Right lobe of liver (tissue), 6 donors: ENCODE measurements at places on chromosomes 16 and 17. TPM values are rescaled to one million over a fixed set of nuclear protein-coding genes. Genes with fewer than 3 reads are reported as not detected.

GRCh38 chr16:49811644-49812334 lies 44.1 kb downstream of the ZNF423 start:
- DNase-seq: no peak
- H3K4me1 ChIP-seq: no peaks in the 10 kb centered on the region
- no peak overlapping the region for H3K27ac ChIP-seq
- no peak overlapping the region for H3K4me3 ChIP-seq

- no peaks in the 10 kb centered on the region for H3K4me1 ChIP-seq
- H3K36me3 ChIP-seq: no peaks in the 10 kb centered on the region
- H3K27me3 ChIP-seq: no peaks in the 10 kb centered on the region
- no peak overlapping the region for H3K4me3 ChIP-seq
- DNase-seq: no peak
These were observed 96.3 kb upstream of the CHMP6 start for GRCh38 chr17:80895366-80895765.

The TVP23A gene
- total RNA-seq: not detected

DNA sequence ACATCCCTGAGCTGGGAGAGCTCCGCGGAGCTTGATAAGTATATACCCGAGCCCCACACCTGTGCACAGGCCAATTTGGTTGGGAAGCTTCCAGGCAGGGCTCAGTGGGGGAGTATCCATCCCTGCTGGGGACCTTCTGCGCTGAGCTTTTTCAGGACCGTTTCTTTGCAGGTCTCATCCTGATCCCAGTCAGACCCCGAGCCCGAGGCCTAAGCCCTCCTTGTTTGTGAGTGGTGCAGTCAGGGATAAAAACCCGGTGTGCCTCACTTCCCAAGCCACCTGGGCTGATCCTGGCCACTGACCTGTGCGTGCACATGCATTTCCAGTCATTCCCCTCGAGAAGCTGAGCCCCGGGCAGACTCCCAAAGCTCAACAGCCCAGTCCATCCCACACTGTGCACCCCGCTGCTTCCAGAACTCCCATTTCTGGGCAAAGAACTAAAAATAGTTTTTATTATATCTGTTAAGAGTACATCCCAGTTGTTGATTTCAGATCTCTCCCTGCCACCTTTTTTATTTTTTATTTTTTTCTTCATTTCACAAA lies 27.3 kb upstream of the NAT9 start:
- no peaks in the 10 kb centered on the region for H3K27me3 ChIP-seq
- no peaks in the 10 kb centered on the region for H3K36me3 ChIP-seq
- no peak overlapping the region for H3K27ac ChIP-seq
- no peaks in the 10 kb centered on the region for H3K4me1 ChIP-seq
- no peak for DNase-seq

- DNase-seq: peak; percentile 23
- H3K27me3 ChIP-seq: no peaks in the 10 kb centered on the region
- H3K36me3 ChIP-seq: no peaks in the 10 kb centered on the region
- H3K4me1 ChIP-seq: no peaks in the 10 kb centered on the region
- H3K27ac ChIP-seq: peak overlapping the region; percentile 67
- no peak overlapping the region for H3K4me3 ChIP-seq
These were observed 11.1 kb downstream of the IL4R start for GRCh38 chr16:27324851-27325301.

The CCL15 gene
- total RNA-seq: 13.9 TPM

- no peaks in the 10 kb centered on the region for H3K4me1 ChIP-seq
- H3K4me3 ChIP-seq: no peak overlapping the region
- peak; percentile 48 for DNase-seq
- no peak overlapping the region for H3K27ac ChIP-seq
- no peaks in the 10 kb centered on the region for H3K36me3 ChIP-seq
These were observed 621 bp upstream of the CSHL1 start for GRCh38 chr17:63911657-63912100.

The ITPRIPL2 gene
- total RNA-seq: 19.1 TPM

The CBFA2T3 gene
- total RNA-seq: 9.8 TPM

DNA sequence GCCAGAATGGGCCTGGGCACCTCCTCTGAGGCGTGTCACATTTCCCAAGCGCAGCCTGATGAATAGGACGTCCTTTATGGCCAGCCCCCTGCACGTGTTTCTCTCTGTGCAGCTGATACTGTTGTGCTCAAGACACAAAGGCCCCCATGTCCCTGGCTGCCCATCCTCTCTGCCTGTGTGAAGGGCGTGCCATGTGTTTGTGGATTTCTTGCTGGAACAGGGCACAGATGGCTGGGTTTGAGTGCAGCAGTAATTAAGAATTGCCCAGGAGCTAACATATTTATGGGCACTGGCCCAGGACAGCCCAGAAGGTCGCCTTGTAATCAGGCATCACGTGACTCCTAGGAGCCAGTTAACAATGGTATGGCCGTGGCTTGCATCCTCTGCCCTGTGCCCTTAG lies 181.1 kb downstream of the CCDC182 start:
- peaks cover 9% of the 10 kb centered on the region for H3K4me1 ChIP-seq
- no peak overlapping the region for H3K27ac ChIP-seq
- no peaks in the 10 kb centered on the region for H3K27me3 ChIP-seq
- H3K36me3 ChIP-seq: no peaks in the 10 kb centered on the region

DNA sequence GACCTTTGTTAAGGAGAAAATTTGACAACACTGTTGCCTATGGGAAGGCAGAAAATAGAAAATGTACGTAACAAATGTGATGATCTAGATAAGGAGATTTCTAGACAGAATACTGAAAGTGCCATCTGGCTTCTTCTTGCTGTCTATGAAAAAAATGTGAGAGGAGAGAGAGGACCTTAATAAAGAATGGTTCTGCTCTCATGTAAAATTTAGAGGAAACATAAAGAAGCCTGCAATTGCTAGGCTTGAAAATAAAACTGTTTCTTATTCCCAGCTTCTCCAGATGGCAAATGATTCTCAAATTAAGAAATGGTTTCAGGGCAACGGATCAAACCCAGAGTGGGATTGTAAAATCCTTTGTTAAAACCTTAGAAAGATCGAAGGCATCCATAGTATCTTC lies 128.5 kb downstream of the CDK5R1 start:
- no peaks in the 10 kb centered on the region for H3K27me3 ChIP-seq
- H3K4me1 ChIP-seq: no peaks in the 10 kb centered on the region
- H3K4me3 ChIP-seq: no peak overlapping the region
- H3K36me3 ChIP-seq: no peaks in the 10 kb centered on the region

- H3K27me3 ChIP-seq: no peaks in the 10 kb centered on the region
- no peaks in the 10 kb centered on the region for H3K36me3 ChIP-seq
- DNase-seq: no peak
- H3K4me1 ChIP-seq: no peaks in the 10 kb centered on the region
- no peak overlapping the region for H3K4me3 ChIP-seq
These were observed 10.6 kb upstream of the MEFV start for GRCh38 chr16:3266873-3267537.

The CEMP1 gene
- 0.29 TPM for total RNA-seq

DNA sequence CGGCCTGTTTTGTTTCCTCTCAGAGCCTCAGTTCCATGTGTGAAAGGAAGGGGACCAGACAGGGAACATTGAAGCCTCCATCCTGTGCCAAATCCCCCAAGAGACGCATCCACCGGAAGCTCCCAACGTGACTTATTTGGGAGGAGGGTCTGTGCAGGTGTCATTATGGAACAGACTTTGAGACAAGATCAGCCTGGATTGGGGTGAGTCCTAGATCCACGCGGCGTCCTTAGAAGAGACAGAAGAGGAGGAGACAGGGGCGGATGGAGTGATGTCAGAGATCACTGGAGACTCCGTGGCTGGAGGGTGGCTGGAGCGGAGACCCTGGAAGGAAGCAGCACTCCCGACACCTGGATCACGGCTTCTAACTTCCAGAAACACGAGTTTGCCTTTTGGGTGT lies 80.0 kb downstream of the KLHDC4 start:
- H3K27me3 ChIP-seq: no peaks in the 10 kb centered on the region
- no peak overlapping the region for H3K4me3 ChIP-seq
- H3K4me1 ChIP-seq: no peaks in the 10 kb centered on the region
- H3K27ac ChIP-seq: no peak overlapping the region

The AURKB gene
- 1.5 TPM for total RNA-seq

DNA sequence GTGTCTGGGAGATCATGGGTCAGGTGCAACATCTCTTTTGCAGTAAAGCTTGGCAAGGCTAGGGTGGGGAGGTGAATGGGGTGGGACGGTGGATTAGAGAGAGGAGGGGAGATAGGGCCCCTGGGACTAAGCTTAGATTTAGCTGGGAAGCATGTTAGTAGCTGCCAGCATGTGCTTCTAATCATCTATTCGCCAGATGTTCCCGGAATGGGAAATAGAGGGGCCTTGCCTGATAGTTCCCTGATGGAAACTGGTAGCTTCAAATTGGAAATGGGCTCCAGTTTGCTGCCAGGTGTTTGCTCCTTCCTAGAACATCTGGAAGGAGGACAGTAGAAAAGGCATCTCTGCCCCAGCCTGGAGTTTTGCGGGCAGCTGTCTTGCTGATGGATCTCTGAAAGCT lies 176.1 kb downstream of the CCDC182 start:
- no peaks in the 10 kb centered on the region for H3K36me3 ChIP-seq
- no peaks in the 10 kb centered on the region for H3K27me3 ChIP-seq
- no peak overlapping the region for H3K4me3 ChIP-seq
- no peak overlapping the region for H3K27ac ChIP-seq
- DNase-seq: no peak
- H3K4me1 ChIP-seq: no peaks in the 10 kb centered on the region

DNA sequence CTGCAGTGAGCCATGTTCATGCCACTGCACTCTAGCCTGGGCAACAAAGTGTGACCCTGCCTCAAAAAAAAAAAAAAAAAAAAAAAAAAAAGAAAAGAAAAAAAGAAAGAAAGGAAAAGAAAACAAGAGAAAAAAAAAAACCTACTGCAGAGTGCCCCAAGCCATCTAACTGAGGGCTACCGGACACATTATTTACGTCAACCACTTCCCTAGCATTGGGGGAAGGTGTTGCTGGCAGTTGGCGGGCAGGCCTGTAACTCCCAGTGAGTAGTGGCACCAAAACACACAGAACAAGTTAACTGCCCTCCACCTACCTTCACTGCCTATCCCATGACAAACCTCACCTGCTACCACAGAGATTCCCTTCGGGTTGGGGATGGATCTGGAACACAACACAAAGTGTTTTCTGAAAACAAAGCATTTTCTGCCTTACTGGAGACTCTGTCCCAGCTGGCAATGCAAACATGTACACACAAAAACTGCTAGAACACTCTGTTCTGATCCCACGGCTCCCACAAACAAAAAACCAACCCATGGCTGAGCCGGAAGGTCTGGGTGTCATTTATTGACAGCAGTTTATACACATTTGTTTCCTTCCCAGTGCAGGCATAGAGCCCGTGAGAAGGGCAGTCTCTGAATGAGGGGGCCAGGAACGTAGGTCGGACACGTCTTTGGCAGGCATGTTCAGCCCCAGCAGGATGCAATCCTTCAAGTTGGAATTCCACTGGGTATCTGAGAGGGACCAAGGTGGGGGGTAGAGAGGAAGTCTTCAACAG lies 11.0 kb downstream of the PHB1 start:
- H3K36me3 ChIP-seq: peaks cover 38% of the 10 kb centered on the region
- no peaks in the 10 kb centered on the region for H3K4me1 ChIP-seq
- DNase-seq: no peak
- H3K27me3 ChIP-seq: no peaks in the 10 kb centered on the region

The TMEM220 gene
- total RNA-seq: 27.0 TPM

The TBC1D24 gene
- 15.2 TPM for total RNA-seq

DNA sequence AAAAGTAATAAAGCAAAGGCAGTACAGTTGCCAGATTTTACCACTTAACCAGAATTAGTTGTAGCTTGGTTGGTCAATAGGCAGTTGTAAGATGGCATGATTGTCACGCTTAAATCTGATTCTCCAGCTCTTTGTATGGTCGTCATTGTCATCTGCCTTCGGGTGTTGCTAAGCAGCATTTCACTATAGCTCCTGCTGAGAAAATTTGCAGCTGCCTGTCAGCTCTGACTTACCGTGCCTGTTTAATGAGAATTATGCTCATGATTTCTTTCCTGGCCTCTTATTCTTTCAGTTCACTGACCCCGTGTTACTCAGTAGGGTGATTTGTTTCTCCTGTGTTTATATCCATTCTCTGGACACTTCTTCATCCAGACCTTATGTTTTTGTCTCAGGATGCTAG lies 66.7 kb downstream of the TANGO6 start:
- peak overlapping the region; percentile 22 for H3K27ac ChIP-seq
- H3K27me3 ChIP-seq: no peaks in the 10 kb centered on the region
- no peak overlapping the region for H3K4me3 ChIP-seq
- no peak for DNase-seq

DNA sequence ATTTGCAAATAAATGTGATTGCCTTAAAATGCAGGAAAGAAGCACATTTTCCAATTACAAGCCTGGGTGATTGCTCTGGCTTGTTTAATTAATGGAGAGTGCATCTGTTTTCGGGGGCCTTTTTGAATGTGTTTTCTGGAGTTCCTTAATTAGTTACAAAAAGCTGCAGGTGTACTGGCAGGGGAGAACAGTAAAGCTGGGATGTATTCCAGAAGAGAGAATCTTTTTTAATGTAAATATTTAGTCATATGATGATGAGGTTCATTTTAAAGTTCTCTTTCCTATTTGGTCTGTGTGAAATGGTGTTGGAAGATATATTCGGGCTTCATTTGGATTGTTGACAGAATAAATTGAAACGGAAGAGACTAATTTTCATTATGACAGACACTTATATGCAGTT lies 70.9 kb upstream of the N4BP1 start:
- H3K4me3 ChIP-seq: no peak overlapping the region
- no peak overlapping the region for H3K27ac ChIP-seq
- H3K36me3 ChIP-seq: no peaks in the 10 kb centered on the region
- DNase-seq: no peak
- no peaks in the 10 kb centered on the region for H3K27me3 ChIP-seq

DNA sequence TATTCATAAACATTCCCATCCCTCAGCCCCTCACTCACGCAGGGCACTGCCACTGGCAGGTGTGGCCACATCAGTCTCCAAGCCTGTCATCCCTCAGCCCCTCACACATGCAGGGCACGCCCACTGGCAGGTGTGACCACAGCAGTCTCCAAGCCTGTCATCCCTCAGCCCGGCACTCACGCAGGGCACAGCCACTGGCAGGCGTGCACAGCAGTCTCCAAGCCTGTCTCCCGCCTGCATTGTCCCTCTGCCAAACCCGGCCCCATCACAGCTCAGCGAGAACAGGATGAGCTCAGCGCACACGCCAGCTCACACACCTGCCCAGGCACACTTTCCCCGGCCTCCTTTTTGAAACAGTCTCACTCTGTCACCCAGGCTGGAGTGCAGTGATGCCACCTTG lies 11.4 kb upstream of the KREMEN2 start:
- H3K27ac ChIP-seq: no peak overlapping the region
- DNase-seq: no peak
- H3K4me3 ChIP-seq: no peak overlapping the region

GRCh38 chr17:78892936-78893379 lies 10.0 kb downstream of the CEP295NL start:
- H3K36me3 ChIP-seq: no peaks in the 10 kb centered on the region
- no peaks in the 10 kb centered on the region for H3K27me3 ChIP-seq
- H3K4me1 ChIP-seq: no peaks in the 10 kb centered on the region
- no peak overlapping the region for H3K27ac ChIP-seq
- DNase-seq: no peak

GRCh38 chr16:4313563-4314531 lies 2.0 kb upstream of the GLIS2 start:
- DNase-seq: peak; percentile 62
- H3K36me3 ChIP-seq: no peaks in the 10 kb centered on the region
- no peaks in the 10 kb centered on the region for H3K4me1 ChIP-seq
- H3K27me3 ChIP-seq: no peaks in the 10 kb centered on the region
- H3K4me3 ChIP-seq: peak overlapping the region; percentile 20
